ENCODE measurements at places on chromosomes 2 and 18. TPM values are rescaled to one million over a fixed set of nuclear protein-coding genes. Genes with fewer than 3 reads are reported as not detected.

UGT1A10 gene
- total RNA-seq, result not detected

DNA sequence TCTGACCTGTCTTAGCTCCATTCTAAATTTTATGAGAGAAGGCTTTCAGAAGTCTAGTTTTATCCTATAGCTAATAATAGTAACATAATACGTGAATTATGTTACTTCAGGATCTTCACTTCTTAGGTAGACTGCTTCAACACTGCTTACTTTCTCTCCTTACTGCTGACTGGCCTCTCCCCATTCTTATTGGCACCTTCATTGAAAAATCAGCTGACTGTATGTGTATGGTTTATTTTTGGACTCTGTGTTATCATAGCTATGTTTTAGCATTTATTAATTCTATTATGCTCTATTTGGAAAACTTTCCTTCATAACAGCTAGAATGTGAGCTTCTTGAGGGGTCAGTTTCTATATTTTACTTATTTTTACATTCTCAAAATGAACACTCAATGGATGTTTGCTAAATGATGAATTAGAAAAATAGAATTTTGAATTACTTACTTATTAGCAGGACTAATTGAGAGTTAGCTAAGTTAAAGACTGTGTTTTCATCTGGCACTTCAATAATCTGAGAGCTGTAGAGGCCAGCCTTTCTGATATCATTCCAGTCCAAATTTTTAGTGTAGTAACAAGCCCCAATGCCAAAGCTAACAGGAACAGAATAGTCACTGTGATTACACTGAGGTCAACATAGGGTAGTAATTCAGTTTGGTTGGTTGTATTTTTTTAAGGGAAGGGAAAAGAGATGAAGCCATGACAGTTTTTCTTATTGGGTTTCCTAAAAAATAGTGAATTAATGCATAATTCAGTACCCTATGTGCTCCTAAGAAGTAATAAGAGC is 92.3 kb downstream of the TTC27 start:
- peak overlapping the region; percentile 25 for H3K27ac ChIP-seq
- H3K36me3 ChIP-seq, result no peaks in the 10 kb centered on the region
- peaks cover 33% of the 10 kb centered on the region for H3K4me1 ChIP-seq
- no peaks in the 10 kb centered on the region for H3K27me3 ChIP-seq
- no peak for DNase-seq

- H3K4me1 ChIP-seq, result no peaks in the 10 kb centered on the region
- no peak overlapping the region for H3K27ac ChIP-seq
- no peak for DNase-seq
These were observed 331.9 kb downstream of the NUP35 start for GRCh38 chr2:183456177-183456576.

RGPD4 gene
- total RNA-seq, result not detected

GRCh38 chr2:88281302-88282217 is 111.4 kb downstream of the THNSL2 start:
- H3K27me3 ChIP-seq, result no peaks in the 10 kb centered on the region
- peak; percentile 17 for DNase-seq
- H3K36me3 ChIP-seq, result no peaks in the 10 kb centered on the region
- no peak overlapping the region for H3K4me3 ChIP-seq
- H3K27ac ChIP-seq, result no peak overlapping the region

SPC25 gene
- total RNA-seq, result not detected

CTLA4 gene
- not detected for total RNA-seq

FHOD3 gene
- 20.0 TPM for total RNA-seq

- no peaks in the 10 kb centered on the region for H3K36me3 ChIP-seq
- no peak for DNase-seq
- no peaks in the 10 kb centered on the region for H3K4me1 ChIP-seq
- no peaks in the 10 kb centered on the region for H3K27me3 ChIP-seq
- no peak overlapping the region for H3K4me3 ChIP-seq
These were observed 80.3 kb upstream of the GYPC start for GRCh38 chr2:126575631-126576030.

MTLN gene
- 141 TPM for total RNA-seq

- H3K4me3 ChIP-seq, result no peak overlapping the region
- no peaks in the 10 kb centered on the region for H3K4me1 ChIP-seq
- no peaks in the 10 kb centered on the region for H3K27me3 ChIP-seq
- no peak for DNase-seq
- H3K36me3 ChIP-seq, result no peaks in the 10 kb centered on the region
These were observed 47.8 kb downstream of the LRRTM1 start for GRCh38 chr2:80256782-80257167.

GRCh38 chr2:172944022-172944793 is 131.4 kb upstream of the MAP3K20 start:
- H3K4me1 ChIP-seq, result no peaks in the 10 kb centered on the region
- no peaks in the 10 kb centered on the region for H3K36me3 ChIP-seq
- H3K27ac ChIP-seq, result no peak overlapping the region
- no peaks in the 10 kb centered on the region for H3K27me3 ChIP-seq

GRB14 gene
- 14.9 TPM for total RNA-seq

GRCh38 chr2:107719836-107720235 is 106.9 kb upstream of the RGPD4 start:
- H3K4me3 ChIP-seq, result no peak overlapping the region
- no peaks in the 10 kb centered on the region for H3K36me3 ChIP-seq
- no peaks in the 10 kb centered on the region for H3K27me3 ChIP-seq

GRCh38 chr2:138298900-138299299 is 202.7 kb upstream of the SPOPL start:
- DNase-seq, result no peak
- no peaks in the 10 kb centered on the region for H3K4me1 ChIP-seq
- no peak overlapping the region for H3K27ac ChIP-seq
- no peak overlapping the region for H3K4me3 ChIP-seq

DNA sequence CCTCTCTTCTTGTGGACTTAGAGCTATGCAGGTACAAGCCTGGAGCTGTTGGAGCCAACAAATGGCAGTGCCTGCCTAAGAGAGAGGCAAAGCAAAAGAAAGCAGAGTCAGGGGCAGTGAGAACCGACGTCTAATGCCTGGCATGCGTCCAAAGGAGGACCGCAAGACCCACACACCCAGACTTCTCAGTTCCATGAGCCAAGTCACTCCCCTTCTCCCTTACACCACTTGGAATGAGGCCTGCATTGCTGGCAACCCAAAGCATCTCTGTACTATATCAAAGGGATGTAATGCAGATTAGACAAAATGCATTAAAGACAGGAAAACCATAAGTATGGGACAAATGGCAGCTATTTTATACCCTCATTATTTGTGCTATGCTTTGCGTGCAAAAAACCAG is 49.9 kb upstream of the RNU4ATAC start:
- no peaks in the 10 kb centered on the region for H3K27me3 ChIP-seq
- DNase-seq, result no peak
- H3K4me3 ChIP-seq, result no peak overlapping the region

- no peak overlapping the region for H3K4me3 ChIP-seq
- no peak for DNase-seq
- peaks cover under 1% of the 10 kb centered on the region for H3K4me1 ChIP-seq
- H3K27me3 ChIP-seq, result no peaks in the 10 kb centered on the region
- H3K27ac ChIP-seq, result no peak overlapping the region
These were observed 96.2 kb upstream of the BCL2L11 start for GRCh38 chr2:111024496-111024895.

COL4A4 gene
- total RNA-seq, result 5.8 TPM

GRCh38 chr2:43417300-43417699 is 178.5 kb downstream of the THADA start:
- no peak overlapping the region for H3K27ac ChIP-seq
- no peak overlapping the region for H3K4me3 ChIP-seq
- DNase-seq, result no peak
- H3K4me1 ChIP-seq, result peaks cover 21% of the 10 kb centered on the region

STARD6 gene
- not detected for total RNA-seq

TBR1 gene
- total RNA-seq, result not detected

GRCh38 chr2:42618116-42618515 is 49.7 kb downstream of the MTA3 start:
- H3K27me3 ChIP-seq, result no peaks in the 10 kb centered on the region
- H3K36me3 ChIP-seq, result peaks cover 6% of the 10 kb centered on the region
- no peak overlapping the region for H3K27ac ChIP-seq
- DNase-seq, result no peak
- no peak overlapping the region for H3K4me3 ChIP-seq

DNA sequence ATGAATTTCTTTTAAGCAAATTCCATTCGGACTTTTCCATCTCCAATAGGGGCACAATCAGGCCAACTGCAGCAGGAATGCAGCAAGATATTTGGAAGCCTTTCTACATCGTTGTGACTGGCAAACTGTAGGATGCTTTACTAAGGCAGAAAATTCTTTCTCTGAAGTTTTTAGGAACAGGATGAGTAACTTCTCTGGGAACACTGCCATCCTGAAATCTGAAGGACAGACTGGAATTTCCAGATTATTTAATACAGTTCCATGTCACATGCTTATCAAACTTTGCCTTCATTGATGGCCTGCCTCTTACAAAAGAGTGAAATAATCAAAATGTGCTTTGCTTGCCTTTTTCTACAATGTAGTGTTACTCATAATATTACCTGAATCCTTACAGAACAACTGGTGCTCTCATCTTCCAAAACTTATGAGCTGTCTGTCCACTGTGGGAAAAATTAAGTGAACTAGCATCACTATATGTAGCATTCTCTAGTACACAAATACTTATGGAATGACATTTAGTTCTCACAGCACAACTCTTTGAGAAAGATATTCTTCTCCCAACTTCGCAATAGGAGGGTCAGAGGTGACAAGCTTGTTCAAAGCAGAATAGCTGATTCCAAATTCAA is 32.0 kb upstream of the MAP2 start:
- no peak for DNase-seq
- H3K36me3 ChIP-seq, result no peaks in the 10 kb centered on the region
- no peaks in the 10 kb centered on the region for H3K4me1 ChIP-seq
- no peak overlapping the region for H3K4me3 ChIP-seq
- H3K27ac ChIP-seq, result no peak overlapping the region
- H3K27me3 ChIP-seq, result no peaks in the 10 kb centered on the region

HRH4 gene
- not detected for total RNA-seq

GRCh38 chr2:226711606-226712296 is 87.9 kb downstream of the IRS1 start:
- DNase-seq, result no peak
- no peaks in the 10 kb centered on the region for H3K27me3 ChIP-seq
- H3K36me3 ChIP-seq, result no peaks in the 10 kb centered on the region
- H3K4me1 ChIP-seq, result no peaks in the 10 kb centered on the region
- no peak overlapping the region for H3K4me3 ChIP-seq

All from gastrocnemius medialis (tissue), 4 donors.